ENCODE measurements at places on chromosomes 7 and 10. TPM values are rescaled to one million over a fixed set of nuclear protein-coding genes. Genes with fewer than 3 reads are reported as not detected.

DNA sequence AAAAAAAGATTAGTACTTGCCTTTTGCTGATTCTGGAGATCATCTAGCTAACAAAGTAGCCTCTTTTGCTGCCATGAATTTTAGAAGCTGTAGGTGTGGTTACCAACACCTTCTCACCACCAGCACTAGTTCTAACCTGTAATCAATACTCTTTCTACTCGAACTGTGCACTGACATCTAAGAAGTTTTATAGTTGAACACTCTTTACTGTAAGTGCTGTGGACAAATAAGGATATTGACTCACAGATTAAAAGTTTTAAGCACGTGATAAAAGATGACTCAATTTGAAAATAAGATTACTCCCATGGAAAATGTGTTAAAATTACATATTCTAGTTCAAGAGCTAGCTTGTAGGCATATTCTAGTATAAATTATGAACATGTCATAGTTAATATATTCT, 89.9 kb downstream of the REEP3 start:
- DNase-seq, result no peak

GRCh38 chr7:84218681-84219080, 24.1 kb upstream of the SEMA3A start:
- DNase-seq, result no peak

DNA sequence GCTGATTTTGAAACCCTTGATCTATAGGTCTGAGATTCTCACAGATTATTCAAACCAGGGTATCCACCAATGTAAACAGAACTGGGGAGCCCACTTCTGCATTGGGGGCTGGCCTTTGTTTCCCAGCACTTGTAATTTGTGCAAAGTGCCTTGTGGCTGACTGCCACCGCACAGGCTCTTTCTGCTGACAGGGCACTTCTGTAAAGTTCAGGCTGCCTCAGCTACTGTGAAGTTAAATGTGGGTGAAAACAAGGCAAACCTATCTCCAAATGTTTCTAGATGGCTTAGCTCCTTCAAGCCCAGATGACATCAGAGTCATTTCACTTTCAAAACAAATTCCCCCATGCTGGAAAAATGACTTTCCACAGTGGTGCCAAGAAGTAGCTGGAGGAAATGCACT, 54.7 kb downstream of the GRID1 start:
- DNase-seq, result peak; percentile 20

DNA sequence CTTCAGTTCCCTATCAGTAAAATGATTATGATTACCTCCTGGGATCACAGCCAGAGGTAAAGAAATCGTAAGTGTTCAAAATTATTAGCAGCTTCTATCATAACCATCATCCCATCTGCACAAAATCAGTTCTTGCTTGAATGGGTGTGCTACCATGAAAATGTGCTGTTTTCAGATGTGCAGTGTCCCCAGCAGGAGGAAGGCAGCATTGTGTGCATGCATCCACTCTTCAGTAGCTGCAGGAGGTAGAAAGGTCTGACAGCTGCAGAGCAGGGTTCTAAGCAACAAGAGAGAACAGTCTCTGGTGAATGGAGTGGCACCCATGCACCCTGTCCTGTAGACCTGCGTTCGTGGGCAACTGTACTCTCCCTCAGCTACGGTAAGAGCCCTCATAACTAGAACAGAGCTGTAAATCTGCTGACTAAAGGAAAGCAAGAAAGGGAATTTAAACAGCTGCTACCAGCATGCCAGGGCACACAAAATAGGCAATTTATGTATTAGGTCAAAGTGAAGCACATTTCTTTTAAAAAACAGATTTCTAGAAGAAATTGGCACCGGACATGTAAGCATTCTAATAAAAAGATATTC, 21.2 kb downstream of the VSTM2A start:
- no peak for DNase-seq

The C10orf67 gene
- not detected for total RNA-seq

GRCh38 chr7:107614425-107614824, 34.4 kb downstream of the BCAP29 start:
- DNase-seq, result no peak

DNA sequence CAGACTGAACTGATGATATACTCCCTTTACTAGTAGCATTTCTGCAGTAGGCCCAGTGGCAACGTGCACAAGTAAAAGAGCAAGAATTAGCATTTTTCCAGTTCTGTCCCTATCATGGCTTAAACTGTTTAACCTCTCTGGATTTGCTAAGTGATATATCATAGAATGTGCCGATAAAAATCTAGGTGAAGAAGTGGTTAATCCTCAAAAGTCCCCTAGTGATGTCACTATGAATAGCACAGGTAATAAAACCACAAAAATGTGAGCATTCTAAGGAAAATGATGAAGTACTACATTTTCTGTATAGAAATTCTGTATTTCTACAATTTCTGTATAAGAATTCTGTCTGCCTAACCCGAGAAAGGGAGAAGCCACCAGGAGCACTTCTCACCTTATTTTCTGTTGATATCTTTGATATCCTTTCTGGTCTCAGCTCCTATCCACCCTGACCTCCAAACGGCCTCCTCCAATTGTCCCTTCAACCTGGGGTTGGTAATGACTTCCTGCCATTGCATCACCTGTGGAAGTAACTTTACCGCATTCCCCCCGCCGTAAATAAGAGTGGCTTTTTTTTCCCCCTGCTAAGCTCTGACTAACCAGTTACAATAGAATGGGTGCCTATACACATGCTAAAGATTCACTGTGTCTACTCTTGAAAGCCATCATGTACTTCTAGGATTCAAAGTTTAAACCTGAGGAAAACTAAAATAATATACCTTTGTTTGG, 155.9 kb upstream of the ASAH2 start:
- DNase-seq, result no peak
